ENCODE measurements at places on chromosomes 4 and X. TPM values are rescaled to one million over a fixed set of nuclear protein-coding genes. Genes with fewer than 3 reads are reported as not detected.

Gene NUP62CL
- total RNA-seq = 1.4 TPM

Gene UTP3
- total RNA-seq = 16.1 TPM

Gene GPR78
- not detected for total RNA-seq

Gene HOPX
- total RNA-seq = 5.5 TPM

Gene AMOT
- 1.2 TPM for total RNA-seq

Gene CXorf51B
- not detected for total RNA-seq

Gene PRR32
- total RNA-seq = not detected

Gene AFM
- not detected for total RNA-seq

Gene SRD5A3
- 6.9 TPM for total RNA-seq

Measured in myometrial cell (primary cell).